NCI-H774 (cell line): ENCODE measurements at places on chromosomes 5 and 9.

GRCh38 chr9:36092509-36093215 is 43.9 kb upstream of the GLIPR2 start:
- DNase-seq: no peak

DNA sequence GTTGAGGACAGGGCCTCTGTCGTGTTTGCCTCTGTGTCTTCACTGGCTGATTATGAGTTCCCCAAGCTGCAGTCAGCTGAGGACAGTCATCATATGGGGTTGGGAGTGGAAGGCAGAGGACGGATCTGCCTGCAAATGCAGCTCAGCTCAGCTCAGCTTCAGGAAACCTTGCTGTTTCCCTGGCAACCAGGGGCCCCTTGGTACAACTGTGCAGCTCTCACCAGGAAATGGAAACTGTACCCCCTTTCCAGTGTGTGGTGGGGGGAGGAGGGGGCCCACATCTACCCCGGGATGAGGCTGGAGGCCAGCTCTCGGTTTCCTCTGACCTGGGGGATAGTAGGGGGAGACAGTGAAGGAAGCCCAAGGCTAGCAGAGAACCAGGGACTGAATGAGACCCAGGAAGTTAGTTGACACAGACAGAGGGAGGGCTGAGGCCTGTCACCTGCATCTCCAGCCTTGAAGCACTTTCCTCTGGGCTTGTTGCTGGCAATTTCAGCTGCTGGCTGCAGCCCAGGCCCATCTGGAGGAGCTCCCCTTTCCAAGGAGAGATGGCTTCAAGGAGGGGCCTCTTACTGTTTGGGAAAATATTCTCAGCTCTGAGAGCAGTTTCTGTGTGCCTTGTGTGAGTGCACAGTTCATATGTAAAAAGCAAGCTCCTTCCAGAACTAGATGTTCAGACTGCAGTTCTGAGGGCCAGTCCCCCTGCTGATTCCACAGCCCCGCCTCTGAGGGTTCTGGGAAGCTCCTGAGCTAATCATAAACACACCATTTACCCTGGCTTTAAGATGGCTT is 6.9 kb downstream of the ANXA6 start:
- DNase-seq: no peak

DNA sequence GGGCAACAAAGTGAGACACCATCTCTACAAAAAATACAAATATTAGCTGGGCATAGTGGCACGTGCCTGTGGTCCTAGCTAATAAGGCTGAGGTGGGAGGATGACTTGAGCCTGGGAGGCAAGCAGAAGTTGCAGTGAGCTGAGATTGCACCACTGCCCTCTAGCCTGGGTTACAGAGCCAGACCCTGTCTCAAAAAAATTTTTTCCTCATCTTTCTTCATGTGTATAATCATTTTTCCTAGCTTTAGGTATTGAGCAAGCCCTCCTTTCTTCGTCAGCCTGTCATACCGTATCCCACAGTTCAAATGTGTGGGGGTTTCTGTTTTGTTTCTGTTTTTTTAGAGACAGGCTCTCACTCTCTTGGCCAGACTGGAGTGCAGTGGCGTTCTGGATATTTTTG is 41.3 kb downstream of the EHMT1 start:
- no peak for DNase-seq

DNA sequence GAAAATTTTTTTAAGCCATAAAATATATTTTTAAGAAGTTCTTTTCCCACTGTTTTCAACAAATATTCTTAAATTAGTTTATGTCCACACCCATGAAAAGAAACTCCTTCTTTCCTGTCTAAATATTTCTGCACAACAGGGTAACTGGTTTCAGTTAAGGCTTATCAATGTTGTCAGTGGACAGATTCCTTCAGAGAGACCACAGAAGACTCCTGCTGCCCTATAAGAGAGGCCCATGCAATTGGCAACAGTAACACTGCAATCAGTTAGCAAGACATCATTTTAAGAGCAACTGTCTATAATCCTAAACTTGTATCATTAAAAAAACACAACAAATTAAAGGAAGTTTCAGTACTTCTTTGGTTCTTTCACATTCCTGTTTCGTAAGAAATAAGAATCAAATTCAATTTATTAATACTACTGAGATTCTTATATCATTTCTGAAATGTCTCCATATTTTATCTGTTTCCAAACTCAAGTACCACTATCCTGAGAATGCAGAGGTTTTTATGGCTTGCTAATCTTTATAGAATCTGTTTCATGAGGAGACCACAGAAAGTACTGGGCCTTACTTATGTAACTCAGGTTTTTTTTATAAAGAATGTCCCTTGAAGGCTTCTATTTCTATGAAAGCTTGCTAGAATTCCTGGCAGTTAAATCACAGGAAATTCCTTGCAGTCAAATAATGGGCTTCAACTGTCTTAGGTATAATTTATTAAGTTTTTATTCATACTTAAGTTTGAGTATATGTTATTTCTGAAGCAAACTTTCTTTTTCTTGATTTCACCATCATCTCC is 240.2 kb downstream of the RFX3 start:
- no peak for DNase-seq

DNA sequence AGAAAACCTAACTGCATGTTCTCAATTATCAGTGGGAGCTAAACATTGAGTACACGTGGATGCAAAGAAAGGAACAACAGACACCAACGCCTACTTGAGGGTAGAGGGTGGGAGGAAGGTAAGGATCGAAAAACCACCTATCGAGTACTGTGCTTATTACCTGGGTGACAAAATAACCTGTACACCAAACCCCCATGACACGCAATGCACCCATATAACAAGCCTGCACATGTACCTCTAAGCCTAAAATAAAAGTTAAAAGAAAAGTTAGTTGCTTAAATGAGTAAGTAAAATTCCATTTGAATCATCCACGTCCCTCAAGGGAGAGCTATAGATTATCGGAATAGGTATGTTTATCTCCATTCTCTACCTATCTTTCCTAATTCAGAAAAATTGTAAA is 210.2 kb upstream of the ADCY2 start:
- DNase-seq: no peak

- no peak for DNase-seq
Observed at GRCh38 chr5:164336276-164336675, 830.9 kb downstream of the MAT2B start.

DNA sequence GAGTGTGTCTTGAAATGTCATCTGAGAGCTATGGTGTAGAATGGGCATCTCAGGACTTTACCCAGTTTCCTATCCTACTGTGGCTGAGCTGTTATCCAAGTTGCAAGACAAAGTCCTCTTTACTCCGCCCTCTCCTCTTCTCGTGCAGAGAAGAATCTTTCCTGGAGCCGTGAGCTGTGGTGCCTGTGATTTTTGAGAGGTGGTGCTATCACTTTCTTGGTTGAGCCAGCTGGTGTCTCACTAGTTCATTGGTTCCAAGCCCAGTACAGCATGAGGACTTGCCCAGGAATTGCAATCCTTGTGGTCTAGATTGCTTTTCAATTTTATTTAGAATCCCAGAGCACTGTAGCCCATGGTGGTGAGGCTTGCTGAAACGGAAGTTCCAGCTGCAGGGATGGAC is 2300.3 kb downstream of the MAT2B start:
- DNase-seq: no peak

- DNase-seq: no peak
Observed at GRCh38 chr5:136529081-136529480, 163.7 kb upstream of the TRPC7 start.

DNA sequence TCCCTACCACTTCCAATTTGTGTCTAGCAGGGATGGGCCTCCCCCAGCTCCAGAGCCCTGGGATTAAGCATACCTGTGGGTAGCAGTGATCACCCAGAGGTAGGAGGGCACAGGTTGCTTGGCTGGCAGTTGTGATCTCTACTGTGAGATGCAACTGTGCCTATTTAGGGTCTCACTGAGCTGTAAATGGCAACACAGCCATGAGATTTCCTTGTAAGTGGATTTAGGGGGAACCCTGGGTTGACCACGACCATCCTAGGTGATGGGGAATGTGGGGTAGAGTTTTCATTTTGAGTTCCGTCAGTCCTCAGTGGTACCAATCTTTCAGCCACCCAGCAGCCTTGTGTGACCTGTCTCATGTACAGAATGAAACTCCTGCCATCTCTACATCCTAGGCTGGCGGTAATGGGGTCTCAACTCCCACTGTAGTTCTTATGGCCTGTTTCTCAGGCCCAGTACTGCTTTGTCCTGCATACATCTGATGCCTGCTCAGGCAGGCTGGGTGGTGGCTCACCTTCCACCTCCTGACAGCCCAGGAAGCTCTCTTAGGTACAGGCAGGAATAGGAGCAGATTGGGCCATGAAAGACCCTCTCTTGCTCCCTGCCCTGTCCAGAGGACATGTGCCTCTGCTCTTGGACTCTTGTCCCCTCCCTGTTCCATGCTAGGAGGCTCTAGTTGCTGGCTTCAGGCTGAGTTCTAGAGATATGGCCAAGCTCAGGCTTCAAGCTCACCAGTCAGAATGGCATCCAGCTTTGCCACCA is 8.1 kb downstream of the HNRNPAB start:
- DNase-seq: no peak

DNA sequence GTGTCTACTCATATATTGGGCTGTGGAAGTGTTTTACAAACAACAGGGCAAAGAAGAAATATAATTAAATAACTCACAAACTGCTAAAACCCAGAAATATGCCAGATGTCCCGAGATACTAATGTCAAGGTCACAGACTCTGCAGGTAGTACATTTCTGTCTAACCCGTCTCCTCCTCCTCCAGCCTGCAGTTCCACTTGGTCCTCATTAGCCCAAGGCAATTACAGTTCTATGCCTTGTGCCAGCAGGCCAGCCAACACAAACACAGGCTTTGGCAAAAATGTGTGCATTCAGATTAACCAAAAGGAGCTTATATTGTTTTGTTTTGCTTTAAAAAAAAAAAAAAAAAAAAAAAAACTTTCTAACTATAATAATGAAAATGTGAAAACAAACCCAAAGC is 148.8 kb downstream of the MYO10 start:
- no peak for DNase-seq

DNA sequence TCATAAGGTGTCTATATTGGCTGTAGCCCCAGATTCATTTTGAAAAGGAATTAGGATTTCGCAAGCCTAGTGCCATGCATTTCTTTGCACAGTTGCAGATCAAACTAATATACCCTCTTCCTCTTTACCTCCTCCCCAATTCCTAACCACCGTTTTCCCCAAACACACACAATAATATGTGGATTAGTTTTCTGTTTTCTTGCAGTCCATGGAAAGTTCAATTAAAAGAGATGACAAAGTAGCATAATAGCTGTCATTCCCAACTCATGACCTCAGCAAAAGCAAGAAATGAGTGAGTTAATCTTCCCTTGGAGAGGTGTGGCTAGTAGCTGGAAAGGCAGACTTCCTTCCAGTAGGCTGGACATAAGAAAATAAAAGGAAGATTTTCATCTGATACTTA is 349.1 kb downstream of the TMEM232 start:
- DNase-seq: no peak

DNA sequence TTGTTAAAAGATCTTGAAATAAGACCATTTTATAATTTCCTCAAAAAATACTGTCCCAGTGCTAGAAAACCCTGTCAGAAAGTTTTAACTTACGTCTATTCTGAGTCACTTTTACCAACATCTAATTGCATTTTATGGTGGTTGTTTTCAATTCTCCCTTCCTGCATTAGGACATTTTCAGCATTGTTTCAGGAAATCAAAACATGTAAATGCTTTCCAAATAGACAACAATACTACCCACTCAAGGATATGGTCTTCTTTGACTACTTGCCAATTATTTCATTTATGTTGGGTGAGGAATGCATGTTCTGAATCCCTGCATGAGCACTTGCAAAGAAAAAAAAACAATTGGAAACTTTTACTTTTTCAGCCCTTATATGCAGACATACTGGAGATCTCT is 284.6 kb upstream of the PDE4D start:
- DNase-seq: no peak

- no peak for DNase-seq
Observed at GRCh38 chr5:115179030-115179393, 9.3 kb upstream of the TRIM36 start.

GRCh38 chr5:173933901-173934300 is 45.8 kb downstream of the CPEB4 start:
- DNase-seq: no peak

DNA sequence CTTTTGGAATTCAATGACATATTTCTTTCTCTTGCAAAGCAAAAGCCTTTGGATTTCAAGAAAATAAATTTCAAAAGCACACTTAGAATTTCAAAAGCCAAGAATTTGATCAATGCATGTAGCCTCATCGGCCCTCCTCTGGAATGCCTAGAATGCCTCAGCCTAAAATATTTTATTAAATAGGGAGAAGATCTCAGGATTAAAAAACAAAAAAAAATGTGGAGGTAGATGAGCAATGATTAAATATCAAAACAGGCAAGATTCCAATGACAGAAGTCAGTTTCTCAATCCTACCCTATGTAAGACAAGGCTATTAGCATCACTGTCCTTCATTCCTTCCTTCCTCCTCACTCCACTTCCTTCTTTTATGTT is 169.0 kb downstream of the CDH6 start:
- no peak for DNase-seq

- DNase-seq: no peak
Observed at GRCh38 chr5:32083981-32084430, 90.1 kb downstream of the GOLPH3 start.

DNA sequence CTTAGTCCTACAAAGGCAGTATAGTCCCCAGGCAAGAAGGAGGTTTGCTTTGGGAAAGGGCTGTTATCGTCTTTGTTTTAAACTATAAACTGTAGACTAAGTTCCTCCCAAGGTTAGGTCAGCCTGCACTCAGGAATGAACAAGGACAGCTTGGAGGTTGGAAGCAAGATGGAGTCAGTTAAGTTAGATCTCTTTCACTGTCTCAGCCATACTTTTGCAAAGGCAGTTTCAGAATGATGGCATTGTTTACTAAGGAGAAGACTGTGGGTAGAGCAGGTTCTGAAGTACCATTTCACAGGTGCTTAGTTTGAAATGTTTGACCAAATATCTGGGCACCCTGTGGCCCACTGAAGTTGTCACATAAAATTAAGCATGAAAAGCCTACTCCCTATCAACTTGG is 19.4 kb downstream of the SNX24 start:
- no peak for DNase-seq

GRCh38 chr9:79143211-79143610 is 428.6 kb upstream of the TLE4 start:
- no peak for DNase-seq

DNA sequence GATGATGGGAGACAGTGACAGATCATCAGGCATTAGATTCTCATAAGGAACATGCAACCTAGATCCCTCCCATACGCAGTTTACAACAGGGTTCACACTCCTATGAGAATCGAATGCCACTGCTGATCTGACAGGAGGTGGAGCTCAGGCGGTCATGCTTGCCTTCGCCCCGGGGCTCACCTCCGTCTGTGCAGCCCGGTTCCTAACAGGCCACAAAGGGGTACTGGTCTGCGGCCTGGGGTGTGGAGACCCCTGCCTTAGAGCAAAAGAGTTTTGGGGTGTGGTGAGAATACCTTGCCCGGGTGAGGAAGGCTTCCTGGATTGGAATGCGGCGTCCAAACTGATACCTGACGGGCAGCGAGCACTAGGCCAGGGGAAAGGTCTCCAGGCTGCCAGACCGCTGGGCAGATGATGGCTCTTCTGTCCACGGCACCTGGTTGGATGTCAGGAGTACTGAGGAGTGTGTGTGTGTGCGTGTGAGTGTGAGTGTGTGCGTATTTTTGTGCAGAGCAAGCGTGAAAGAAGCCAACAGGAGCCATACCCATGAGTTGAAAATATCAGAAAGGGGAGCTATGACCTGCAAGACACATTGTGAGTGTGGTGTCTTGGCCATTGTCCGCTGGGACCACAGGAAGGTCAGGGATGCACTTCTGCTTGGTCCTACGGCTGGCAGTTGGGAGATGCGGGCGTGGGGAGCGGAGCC is 55.4 kb downstream of the ACER2 start:
- DNase-seq: no peak
